NCI-H1105 (cell line): ENCODE measurements at places on chromosomes 16 and 17.

DNA sequence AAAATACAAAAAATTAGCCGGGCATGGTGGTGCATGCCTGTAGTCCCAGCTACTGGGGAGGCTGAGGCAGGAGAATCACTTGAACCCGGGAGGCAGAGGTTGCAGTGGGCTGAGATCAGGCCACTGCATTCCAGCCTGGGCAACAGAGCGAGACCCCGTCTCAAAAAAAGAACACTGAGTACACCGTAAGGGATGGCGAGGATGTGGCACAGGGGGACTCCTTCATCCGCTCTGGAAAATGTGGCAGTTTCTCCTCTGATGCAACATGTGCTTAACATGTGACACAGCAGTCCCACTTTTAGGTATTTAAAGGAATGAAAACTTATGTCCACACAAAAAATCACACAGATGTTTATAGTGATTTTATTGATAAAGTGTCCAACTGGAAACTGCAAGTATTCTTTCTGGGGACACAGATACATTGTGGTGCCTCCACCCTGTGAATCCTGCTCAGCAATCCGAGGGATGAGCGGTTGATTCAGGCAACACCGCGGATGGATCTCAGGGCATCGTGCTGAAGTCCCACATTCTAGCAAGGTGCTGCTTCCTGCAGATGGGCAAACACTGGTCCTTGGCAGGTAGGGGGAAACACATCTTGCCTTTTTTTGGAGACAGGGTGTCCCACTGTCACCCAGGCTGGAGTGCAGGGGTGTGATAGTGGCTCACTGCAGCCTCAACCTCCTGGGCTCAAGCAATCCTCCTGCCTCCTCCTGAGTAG lies 3.5 kb upstream of the C16orf95 start:
- DNase-seq, result no peak

- DNase-seq, result peak; percentile 60
Observed at GRCh38 chr17:2776589-2777241, 19.5 kb upstream of the RAP1GAP2 start.

DNA sequence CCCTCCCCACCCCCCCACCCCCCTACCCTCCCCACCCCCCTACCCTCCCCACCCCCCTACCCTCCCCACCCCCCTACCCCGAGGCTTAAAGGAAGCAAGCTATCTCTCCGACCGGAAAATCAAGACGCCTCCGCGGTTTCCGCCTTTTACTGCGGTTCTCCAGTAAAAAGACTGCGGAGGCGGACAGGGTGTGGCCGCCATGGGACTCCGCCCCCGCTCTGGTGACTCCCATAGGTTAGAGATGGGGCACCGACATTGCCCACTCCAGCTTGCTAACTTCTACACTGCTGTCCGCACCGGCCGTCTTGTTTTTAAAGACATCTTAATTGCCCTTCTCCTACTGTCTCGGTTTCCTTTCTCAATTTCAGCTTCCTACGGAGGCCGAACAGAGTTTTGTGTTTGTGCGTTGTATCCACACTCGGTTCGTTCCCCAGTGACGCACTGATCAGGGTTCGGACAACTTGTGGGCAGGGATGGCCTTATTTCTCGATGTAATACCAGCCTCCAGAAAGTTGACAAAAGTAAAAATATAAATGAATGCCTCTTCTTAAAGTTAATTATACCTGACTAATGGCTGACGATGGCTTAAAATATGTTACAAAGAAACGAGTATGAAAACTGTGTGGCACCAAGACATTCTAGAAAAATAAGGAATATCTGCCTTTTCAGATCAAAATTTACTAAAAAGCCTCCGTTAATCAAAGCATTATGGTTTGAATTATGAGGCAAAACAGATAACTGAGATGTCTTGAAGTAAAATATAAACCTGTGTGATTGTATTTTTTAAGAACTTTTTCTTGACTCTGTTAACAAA lies 1.1 kb upstream of the ZNF200 start:
- DNase-seq, result no peak

GRCh38 chr17:2230877-2231276 lies 72.7 kb downstream of the SMG6 start:
- no peak for DNase-seq

DNA sequence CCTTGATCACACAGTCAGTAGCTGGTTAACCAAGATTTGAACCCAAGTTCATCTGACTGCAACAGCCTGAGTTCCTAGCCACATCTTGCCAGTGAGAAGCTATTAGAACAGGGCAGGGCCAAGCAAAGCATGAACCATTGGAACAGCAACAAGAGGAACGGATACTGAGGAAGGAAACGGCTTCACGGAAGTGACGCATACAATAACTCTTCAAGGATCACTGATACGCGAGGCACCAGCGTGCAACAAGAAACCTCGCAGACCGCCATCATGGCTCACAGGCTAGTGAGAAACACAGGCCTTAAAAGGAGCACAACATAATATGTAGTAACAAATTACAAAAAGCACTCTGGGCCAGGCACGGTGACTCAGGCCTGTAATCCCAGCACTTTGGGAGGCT lies 114.9 kb downstream of the CDYL2 start:
- DNase-seq, result no peak

DNA sequence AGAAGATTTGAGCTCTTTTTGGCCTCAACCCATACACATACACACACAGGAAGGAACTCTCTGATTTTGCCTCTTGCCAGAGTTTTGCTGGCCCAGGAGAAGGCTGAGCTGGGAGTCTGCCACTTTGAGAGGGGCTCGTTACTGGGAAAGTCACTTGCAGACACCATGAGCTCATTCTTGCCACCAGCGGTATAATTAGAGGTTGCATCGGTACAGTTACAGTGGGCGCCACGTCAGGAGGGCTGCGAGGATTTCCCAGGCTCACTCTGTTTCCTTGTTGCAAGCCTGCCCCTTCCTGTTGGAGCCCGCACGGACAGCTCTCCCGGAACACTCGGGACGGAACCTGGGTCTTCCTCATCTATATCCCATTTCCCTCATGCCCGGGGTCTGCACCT lies 3.1 kb upstream of the SDK2 start:
- no peak for DNase-seq

- DNase-seq, result no peak
Observed at GRCh38 chr16:19589771-19590302, 34.3 kb downstream of the VPS35L start.

DNA sequence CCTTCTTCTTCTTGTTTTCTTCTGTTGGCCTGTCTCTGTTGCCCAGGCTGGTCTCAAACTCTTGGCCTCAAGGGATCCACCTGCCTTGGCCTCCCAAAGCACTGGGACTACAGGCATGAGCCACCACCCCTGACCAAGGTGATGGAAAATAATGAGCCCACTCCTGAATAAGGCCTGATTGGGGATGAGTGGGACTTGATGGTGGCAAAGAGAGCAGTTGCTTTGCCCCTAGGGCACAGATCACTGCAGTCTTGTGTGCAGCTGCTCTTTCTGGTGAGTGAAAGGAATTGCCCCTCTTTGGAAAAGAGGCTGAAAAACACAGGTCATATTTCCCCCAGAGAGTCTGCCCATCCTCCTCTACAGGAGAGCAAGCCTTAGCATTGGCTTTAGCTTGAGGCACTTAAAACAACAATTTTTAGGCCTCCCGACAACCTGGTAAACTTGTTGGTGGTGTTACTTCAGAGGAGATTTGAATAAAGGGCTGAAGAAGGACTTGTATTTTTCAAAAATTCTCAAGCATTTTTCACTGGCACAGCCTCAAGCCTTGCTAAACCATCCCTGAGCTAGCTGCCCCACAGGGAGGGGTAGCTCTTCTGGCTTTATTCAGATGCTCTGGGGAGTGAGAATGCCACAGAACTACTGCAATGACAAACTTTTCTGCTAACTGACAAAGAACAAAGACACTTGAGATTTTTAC lies 6.1 kb upstream of the PDP2 start:
- no peak for DNase-seq

- peak; percentile 34 for DNase-seq
Observed at GRCh38 chr17:4583782-4584100, 588 bp upstream of the SMTNL2 start.

- DNase-seq, result no peak
Observed at GRCh38 chr17:61568219-61569072, 22.6 kb downstream of the NACA2 start.

GRCh38 chr16:90009172-90009899 lies 9.9 kb downstream of the DBNDD1 start:
- no peak for DNase-seq

- DNase-seq, result peak; percentile 19
Observed at GRCh38 chr17:732067-732901, at the start of gene TLCD3A. Gene TLCD3A (plus strand): TSS chr17:732596. CDS start chr17:732648, 52 bp downstream.

- DNase-seq, result peak; percentile 69
Observed at GRCh38 chr16:71723537-71724319, 773 bp downstream of the PHLPP2 start.

DNA sequence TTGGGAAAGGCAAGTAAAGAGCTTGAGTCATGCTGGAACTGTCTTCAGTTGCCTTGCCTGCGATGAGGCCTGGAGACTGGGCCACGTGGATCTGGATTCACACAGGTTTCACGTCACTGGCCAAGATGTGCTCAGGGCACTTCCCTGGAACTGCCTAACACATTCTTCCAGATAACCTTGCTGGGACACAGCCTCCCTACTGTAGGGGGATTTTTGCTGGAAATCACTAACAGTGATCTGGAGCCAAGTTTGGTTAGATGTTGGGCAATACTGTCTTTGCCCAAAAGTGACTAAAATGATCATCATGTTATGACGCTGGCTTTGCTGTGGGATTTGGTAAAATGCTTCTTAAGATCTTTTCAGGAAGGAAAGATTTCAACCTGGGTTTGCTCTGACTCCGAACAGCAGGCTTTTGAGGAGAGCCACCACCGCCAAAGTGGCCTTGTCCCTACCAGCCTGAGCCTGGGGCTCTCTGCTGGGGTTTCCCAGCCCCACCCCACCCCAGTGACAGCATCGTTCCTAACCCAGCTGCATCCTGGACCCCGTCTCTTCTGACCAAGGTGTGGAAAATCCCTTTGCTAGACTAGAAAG lies 14.7 kb downstream of the C1QTNF1 start:
- DNase-seq, result no peak

DNA sequence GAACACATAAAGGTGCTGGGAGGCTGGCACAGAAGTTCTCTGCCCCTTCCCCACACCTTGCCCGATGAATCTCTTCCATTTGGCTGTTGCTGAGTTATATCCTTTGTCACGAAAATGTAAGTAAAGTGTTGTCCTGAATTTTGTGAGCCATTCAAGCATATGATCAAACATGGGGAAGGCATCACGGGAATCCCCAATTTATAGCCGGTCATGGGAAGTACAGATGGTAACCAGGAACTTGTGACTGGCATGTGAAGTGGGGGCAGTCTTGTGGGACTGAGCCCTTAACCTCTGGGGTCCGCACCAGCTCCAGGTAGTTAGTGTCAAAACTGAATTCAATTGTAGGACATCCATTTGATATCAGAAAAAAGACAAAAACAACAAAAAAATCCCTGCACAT lies 13.2 kb downstream of the TOM1L2 start:
- DNase-seq, result no peak

DNA sequence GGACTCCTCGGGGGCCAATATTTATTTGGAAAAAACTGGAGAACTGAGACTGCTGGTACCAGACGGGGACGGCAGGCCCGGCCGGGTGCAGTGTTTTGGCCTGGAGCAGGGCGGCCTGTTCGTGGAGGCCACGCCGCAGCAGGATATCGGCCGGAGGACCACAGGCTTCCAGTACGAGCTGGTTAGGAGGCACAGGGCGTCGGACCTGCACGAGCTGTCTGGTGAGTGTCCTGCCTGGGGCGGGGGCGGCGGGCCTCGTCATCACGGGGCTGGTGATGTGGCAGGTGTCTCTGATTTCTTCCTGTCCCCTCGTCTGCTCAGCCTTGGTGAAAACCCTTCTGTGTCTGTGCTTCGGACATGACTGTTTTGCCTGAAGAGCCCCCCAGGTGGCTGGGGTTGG lies 5.7 kb downstream of the METRNL start:
- no peak for DNase-seq

- DNase-seq, result no peak
Observed at GRCh38 chr17:17944743-17945142, 27.5 kb downstream of the TOM1L2 start.

DNA sequence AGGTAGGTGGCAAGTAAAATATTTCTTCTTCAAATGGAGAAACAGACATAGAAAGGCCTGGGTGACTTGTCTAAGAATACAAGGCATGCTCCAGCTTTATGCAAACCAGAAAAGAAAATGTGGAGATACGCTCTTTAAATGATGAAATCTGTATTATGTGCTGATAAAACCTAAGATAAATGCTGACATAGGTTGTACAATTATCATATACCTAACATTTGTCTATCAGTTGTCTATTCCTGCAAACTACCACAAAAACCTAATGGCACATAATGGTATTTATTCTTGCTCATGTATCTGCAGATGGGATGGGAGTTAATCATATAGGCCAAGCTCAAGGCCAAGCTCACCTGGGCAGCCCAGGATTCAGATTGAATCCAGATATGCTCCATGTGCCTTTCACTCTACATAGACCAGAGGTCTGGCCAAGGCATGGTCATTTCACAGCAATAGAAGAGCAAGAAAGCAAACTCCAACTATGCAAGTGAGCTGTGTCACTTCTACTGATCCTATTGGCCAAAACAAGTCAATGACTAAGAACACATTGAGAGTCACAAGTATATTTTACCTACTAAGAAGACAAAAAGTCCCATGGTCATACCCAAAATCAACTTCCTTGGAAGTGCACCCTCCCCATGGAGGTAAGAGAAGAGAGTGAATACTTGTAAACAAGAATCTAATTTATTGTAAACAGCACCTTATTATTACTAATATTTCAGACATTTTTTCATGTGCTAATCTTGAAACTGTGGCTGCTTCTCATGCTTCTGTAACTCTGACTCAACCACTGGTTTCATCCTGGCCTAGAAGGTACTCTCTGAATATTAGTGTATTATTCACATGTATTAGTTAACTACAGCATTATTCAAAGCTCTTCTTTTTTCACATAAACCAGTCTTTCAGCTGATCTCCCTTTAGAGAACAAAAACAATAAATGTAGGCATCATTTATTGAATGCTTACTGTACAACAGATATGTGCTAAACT lies 270.7 kb upstream of the SOX9 start:
- DNase-seq, result no peak

- DNase-seq, result no peak
Observed at GRCh38 chr17:57553526-57553925, 191.6 kb downstream of the CCDC182 start.

DNA sequence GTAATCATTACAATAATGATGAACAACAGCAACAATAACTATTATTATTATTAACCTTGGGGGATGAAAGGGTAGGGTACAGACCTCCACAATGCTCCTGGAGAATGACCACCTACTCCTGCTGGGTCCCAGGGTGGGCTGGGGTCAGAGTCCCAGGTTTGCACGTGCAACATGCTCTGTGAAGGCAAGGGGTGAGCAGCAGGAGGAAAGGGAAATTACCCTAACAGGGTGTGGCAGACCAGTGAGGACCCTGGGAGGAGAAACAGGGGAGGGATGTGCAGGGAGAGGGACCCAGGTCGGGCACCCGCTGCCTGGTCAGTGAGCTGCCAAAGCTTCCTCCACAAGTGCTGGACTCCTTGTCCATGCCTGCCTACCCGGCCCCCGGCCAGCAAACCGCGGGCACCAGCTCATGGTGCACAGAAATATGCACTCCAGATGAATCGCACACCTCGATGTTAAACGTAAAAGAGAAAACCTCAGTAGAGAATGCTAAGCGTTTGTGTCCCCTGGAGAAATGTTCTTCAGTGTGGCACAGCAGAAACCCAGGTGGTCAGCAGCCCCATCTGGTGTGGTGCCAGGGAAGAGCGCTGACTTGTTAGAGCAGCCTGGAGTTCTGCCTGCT lies 767.1 kb downstream of the KCNJ18 start:
- no peak for DNase-seq
